ENCODE measurements at places on chromosomes 6 and 20.

GRCh38 chr6:119865466-119866350 lies 516.1 kb upstream of the MAN1A1 start:
- no peak for DNase-seq

- DNase-seq: no peak
These were observed 21.1 kb upstream of the TRIM26 start for GRCh38 chr6:30234356-30234755.

- DNase-seq: no peak
These were observed 214.2 kb downstream of the CDH26 start for GRCh38 chr20:60172346-60172984.

DNA sequence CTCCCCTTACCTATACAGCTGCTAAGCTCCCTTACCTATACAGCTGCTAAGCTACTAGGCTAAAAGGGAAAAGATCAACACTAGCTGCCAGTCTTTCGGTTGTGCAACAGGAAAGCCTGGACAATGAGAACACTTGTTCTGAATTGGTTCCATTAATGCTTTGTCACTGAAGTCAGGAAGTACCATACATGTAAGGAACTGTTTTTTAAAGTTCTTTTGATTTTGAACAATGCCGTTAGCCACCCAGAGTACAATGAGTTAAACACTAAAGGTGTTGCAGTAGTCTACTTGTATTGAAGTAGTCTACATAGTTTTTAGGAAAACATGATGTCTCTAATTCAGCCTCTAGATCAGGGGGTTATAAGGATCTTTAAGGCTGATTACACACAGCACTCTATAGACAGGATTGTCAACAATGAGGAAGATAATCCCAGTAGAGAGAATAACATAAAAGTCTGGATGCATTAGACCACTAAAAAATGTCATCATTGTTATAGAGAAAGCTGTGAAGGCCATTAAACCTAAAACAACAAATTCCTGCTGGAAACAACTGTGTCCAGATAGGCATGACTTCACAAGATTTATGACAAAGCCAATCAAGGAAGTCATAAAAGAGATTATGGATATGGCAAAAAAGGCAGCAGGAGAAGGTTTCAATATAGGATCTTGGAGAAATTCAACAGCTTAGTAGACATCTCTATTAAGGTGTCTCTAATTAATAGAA lies 306.3 kb downstream of the PHF3 start:
- DNase-seq: no peak

DNA sequence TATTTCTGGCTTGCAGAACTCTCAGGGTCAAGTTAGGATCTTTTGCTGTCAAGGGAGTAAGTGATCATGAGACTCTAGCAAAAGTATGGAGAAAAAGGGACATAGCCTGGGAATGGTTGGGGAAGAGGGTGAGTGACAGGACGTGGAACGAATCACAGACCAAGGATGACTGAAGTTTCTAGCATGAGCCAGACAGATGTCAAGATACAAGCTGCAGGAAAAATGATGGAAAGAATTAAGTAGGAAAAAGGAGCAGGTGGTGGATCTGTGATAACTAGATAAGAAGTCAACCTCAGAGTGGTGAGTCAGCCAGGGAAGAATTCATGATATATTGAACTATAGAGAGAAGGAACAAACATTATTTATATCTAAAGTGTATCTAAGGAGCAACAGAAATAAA lies 159.8 kb upstream of the SYNDIG1 start:
- no peak for DNase-seq

GRCh38 chr20:35490736-35491181 lies 35.4 kb downstream of the CEP250 start:
- DNase-seq: peak; percentile 9
